ENCODE measurements at places on chromosomes 1 and 21.
A peak's percentile ranks its signal among the peaks of the same experiment; 100 is the strongest.

DNA sequence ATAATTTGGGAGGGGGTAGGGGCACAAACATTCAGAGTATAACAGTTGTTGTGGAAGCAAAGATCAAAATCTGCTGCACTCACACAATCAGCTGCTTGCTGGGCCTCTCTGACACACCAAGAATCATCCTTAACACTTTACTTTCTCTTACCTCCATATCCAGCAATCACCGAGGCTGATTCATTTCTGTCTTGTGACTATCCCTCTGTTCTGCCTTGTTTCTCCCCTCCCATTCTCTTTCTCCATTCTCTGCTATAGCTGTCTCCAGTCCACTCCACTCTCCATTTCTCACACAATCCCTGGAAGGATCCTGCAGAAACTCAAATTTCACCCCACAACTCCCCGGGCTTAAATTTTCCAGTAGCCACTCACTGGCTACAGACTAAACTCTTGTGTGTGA, 91.8 kb upstream of the NGF start:
- DNase-seq: no peak

DNA sequence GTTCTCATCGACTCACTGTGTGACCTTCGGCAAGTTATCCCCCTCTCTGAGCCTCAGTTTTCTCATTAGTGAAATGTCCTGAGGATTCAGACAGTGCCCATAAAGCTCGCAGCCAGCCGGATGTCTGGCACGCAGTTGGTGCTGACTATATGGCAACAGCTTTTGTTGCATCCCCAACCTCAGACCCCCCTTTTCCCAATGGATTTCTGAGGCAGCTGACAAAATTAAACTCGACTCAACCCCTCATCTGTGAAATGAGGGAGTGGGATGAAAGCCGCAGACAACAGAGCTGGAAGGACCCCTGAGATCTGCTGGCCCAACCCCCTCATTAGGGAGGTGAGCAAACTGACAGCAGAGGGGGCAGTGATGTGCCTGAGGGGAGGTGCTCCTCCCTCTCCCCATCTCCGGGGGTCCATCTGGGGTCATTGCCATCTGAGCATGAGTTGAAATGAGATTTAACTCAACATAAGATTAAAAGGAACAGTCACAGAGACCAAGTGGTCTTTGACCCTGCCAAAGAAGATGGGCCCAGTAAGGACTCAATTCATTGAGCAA, 40.4 kb downstream of the NKAIN1 start:
- DNase-seq: no peak

GRCh38 chr1:199290186-199290585, 651.3 kb downstream of the PTPRC start:
- no peak for DNase-seq

DNA sequence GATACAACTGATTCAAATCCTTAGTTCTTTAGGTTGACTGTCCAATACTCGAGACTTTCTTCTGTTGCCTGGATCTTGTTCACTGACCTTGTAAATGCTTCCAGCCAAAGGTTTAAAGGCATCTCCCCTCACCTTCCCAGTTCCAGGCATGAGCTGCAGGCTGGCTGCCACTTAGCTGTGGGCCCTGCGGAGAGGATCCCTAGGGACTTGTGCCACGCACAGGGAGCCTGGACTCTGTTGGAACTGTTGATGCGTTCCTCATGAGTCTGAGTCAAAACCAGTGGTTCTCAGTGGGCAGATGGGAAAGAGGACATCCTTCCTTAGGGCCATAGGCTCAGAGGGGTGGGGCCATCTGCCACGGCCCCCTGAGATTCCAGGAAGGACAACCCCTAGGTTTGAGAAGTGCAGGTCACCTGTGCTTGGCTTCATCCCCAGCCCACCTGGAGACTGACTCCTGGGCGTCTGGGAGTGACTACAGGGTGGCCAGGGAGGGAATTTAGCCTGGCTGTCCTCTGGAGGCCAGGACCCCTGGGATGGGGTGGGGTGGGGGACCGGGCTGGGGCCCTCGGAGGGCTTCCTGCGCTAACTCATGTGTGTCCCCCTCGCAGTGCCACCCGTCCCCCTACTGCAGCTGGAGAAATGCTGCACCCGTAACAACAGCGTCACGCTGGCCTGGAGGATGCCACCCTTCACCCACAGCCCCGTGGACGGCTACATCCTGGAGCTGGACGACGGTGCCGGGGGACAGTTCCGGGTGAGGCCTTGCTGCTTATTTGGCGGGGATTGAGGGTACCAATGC, 37.6 kb upstream of the GNPAT start:
- DNase-seq: no peak

- DNase-seq: no peak
Observed at GRCh38 chr1:201631037-201631436, 92.1 kb downstream of the NAV1 start.

DNA sequence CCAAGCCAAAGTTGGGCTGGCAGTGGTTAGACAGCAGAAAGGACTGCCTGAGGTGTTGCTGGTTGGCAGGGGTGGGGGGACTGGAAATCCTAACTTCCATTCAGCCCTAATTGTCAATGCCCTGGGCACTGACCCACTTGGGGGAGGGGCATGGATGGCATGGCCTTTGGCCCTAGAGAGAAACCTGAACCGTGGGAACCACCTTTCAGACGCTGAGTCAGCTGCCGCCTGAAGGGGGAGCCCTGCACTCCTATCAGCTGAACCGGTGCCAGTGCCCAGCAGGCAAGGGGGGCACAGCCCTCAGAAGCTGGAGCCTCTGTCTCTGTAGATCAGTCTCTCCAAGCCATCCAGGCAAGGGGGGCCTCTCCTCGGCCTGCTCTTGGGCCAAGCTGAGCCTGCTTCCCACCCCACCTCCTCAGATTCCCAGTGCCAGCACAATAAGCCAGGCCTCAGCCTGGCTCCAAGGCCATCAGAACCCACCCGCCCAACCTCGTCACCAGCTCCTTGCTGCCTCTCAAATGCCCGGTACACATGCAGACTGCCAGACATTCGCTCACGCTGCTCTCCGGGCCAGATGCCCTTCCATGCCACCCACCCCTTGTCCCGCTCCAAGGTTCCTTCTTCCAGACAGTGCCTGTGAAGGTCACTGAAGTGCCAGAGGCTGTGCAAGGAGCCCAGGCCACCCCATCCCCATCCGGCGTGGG, 11.6 kb downstream of the TINAGL1 start:
- DNase-seq: peak; percentile 47

DNA sequence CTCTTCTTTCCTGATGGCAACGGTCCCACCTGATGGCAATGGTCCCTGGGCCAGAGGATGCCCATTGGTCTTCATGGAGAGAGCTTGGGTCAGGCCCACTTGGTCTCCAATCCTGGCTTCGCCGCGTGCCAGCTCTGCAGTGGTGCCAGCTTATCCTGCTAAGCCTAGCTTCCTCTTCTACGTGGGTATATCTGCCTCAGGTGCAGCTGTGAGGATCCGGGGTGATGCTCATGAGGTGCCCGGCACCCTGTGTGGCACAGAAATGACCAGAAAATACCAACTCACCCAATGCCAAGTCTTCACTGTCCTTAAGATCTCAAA, 437.4 kb downstream of the CAMTA1 start:
- no peak for DNase-seq

DNA sequence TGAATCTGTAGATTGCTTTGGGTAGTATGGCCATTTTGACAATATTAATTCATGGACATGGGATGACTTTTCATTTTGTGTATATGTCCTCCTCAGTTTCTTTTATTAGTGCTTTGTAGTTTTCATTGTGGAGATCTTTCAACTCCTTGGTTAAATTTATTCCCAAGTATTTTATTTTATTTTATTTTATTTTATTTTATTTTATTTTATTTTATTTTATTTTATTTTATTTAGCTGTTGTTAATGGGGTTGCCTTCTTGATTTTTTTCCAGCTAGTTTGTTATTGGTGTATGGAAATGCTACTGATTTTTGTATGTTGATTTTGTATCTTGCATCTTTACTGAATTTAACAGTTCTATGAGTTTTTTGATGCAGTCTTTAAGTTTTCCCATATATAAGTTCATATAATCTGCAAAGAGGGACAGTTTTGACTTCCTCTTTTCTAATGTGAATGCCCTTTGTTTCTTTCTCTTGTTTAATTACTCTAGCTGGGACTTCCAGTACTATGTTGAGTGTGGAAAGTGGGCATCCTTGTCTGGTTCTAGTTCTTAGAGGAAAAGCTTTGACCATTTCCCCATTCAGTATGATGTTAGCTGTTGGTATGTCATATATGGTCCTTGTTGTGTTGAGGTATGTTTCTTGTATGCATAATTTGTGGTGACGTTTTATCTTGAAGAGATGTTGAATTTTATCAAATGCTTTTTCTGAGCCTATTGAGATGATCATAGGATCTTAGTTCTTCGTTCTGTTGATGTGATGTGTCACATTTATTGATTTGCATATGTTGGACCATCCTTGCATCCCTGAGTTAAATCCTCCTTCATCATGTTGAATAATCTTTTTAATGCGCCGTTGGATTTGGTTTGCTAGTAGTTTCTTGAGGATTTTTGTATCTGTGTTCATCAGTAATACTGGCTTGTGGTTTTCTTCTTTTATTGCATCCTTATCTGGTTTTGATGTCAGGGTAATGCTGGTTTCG, 14.3 kb downstream of the CEPT1 start:
- DNase-seq: no peak

DNA sequence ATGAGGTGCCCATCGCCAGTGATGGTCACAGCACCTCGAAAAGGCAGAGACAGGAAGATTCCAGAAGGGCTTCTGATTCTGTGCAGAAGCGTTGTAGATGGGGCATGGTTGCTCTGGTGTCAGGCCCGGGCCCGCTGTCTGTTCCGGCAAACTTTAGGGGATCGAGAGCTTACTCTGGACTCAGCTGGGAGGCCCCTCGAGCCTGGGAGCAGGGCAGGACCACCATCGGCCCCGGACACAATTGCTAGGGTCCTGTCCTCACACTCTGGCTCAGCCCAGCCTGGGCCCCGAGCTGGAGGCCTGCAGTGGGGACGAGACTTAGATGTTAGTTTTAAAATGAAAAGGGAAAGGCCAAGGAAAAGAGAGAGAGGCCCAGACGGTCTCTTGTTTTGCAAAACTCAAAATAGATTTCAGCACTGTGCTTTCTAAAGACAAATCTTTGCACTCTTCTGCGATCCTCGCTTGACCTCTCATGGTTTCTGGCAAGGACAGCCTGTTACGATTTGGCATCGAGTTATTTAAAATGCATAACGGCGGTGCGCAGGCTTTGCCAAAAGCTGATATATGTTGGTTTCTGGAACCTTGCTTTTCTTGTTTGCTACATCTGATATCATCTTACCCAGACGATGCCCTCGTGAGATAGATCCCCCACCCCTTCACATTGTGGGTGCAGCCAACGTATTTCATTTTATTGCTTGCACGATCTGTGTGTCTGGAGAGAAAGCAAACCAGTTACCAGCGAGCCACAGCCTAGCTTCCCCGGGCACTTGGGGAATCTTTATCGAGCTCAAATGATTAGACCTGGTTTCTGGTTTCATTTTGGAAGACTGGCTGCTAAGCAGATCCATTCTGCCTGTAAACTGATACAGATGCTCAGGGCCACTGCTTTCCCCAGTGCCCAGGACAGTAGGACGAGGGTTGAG, 58.0 kb downstream of the PRDM16 start:
- DNase-seq: no peak

DNA sequence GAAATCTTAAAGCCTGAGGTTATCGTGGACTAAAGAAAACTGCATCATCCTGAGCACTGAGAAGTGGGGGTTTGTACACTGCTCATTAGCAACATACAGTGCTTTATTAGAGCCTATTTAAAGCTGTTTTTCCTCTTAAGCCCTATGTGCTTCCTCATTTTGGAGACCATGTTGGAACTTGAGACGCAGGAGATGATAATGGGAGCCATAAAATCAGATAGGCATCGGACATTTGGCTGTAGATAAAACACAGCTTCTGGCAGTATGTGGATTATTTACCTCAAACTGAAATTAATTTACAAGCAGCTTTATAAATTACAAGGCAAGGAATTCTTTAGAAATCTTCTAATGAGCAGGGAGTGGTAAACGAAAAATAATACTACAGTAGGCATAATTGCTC, 147.7 kb upstream of the IVNS1ABP start:
- DNase-seq: no peak

GRCh38 chr21:38768471-38769063, 37.2 kb upstream of the ETS2 start:
- peak; percentile 87 for DNase-seq

DNA sequence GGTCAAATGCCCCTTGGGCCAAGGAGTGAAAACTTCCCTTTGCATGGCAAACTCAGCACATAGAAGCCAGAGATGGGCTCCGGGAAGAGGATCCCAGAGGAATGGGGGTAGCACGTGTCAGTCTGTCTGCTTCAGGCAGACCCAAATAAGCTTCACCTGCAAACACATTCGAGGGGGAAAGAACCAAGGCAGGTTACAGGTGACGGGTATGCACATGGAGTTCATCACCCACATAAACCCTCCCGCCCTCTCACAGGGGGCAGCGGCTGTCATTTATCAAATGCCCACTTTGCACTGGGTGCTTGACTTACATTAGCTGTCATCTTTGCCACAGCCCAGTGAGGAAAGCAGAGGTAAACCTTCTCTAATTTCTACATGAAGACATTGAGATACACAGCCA, 73.0 kb upstream of the TLR5 start:
- no peak for DNase-seq

GRCh38 chr1:2475571-2475970, 518 bp upstream of the PLCH2 start:
- no peak for DNase-seq

DNA sequence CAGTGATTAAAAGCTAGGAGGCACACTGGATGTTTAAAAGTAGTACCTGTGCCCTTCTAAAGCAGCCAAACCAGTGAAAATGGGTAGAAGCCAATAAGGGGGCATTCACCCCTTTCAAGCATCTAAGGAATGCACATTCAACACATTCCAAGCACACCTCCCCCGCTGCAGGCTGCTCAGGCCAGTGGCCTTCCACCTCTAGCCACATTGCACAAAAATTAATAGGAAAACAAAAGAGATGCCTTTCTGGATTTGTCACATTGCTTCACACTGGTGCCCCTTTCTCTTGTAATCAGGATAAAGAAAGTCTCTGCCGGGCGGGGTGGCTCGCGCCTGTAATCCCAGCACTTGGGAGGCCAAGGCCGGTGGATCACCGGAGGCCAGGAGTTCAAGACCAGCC, 834.0 kb downstream of the USP25 start:
- no peak for DNase-seq

DNA sequence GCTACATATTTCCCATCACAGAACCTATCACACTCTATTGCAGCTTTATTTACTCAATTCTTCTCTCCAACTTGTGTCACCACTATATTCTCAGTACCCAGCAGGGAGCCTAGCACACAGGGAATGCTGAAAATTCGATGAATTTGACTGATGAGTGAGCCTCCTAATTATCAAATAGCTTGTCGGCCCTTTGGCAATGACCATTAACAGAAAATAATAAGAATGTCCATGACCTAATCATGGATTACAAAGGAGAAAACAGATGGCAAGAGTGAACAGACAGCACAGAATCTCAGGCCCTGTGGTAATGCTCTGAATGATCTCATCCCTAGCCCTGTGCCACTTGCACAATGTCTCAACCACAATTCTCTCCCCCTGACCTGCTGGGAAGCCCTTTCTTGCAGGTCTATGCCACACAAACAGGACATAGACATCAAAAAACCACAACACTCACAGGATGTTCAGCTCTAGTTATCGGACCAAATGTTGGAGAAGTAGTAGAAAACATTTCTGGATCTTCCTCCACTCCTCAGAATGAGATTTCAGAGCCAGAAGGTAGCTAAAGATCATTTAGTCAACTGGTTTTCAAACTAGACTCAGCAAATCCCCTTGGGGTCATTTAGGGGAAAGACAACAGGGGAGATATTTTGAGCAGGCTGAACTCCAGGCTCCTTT, 68.4 kb downstream of the LUZP1 start:
- DNase-seq: peak; percentile 72
